ENCODE measurements at places on chromosomes 11 and 22.
A peak's percentile ranks its signal among the peaks of the same experiment; 100 is the strongest.

- no peak for DNase-seq
Measured at GRCh38 chr22:37526376-37526775, 7.2 kb upstream of the CARD10 start.

DNA sequence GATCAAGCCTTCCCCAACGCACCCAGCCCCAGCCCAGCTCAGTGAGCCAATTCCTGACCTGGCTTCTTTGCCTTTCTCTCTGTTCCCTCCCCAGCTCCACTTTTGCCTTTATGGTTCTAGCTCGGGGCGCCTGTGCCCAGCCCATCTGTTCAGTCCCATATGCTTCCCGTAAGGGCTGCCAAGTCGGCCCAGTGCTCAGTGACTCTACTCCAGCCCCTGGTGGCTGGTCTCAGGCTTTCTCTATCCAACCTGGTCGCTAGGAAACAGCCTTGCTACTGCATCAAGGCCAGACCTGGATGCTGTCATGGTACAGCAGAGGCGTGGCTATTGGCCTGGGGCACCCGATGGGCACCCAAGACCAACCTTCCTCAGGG, 178.0 kb downstream of the DSCAML1 start:
- DNase-seq: no peak

- peak; percentile 54 for DNase-seq
Measured at GRCh38 chr22:29268511-29269229, 602 bp downstream of the EWSR1 start.

DNA sequence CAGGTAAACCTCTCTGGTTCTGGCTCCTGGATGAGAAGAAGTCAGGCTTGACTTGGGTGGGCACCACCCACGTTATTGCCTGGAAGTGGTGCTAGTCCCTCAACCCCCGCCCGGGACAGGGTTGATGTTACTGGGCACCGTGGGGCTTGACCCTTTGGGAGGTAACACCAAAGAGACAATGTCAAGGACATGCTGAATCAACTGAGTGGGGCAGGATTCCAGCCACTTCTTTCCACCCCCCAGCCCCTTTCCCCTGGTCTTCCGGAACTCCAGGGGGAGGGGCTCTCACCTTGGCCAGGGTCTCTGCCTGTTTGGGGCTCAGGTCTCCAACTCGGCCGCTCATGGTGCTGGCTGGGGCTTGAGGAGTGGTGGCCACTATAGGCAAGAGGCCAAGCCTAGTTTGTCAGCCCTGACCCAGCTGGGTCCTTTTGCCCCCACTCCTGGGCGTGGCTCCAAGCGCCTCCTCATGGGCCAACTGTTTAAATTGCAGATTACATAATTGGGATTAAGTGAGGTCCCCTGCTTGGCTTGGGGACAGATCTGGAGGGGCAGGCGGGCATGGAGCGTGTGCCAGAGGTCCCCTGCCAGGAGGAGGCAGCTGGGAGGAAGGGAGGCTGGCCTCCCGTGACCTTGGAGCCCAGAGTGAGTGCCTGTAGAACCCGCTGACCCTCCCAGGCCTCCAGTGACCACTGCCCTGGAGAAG, at the start of gene SEC14L3:
SEC14L3 (minus strand) TSS at position 402 of the 703 bp plus-strand sequence; CDS start at position 343, 59 bp downstream.
- DNase-seq: no peak

- no peak for DNase-seq
Measured at GRCh38 chr11:69814411-69814810, 4.8 kb downstream of the FGF3 start.

DNA sequence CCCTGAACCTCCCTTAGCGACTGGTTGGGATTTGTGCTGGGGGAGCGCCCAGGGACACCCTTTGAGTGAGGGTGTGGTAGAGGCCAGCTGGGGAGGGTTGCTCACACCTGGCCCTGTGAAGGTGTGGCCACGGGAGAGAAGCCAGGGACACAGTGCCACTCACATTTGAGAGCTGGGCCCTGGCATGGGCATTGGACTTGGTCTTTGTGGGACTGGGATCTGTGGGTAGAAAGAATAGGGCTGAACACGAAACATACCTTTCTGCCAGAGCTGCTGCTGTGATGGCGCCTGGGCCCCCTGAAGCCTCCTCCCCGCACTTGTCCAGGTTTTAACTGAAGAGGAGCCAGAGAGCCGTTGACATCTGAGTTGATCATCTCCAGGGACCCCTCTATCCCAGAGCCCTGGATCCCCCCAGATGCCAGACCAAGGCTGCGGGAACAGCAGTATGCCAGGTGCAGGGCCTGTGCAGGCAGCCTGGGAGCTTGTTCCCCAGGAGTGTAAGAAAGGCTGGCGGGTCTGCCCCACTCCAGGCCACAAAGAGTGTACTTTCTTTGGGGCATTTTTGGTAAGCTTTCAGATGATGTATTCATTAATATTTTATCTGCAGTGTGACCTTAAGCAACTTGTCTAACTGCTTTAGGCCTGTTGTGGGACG, 284.1 kb downstream of the TBC1D22A start:
- no peak for DNase-seq

GRCh38 chr22:45949891-45950290, 27.1 kb downstream of the WNT7B start:
- DNase-seq: no peak

GRCh38 chr11:119111361-119111925, 4.3 kb downstream of the C2CD2L start:
- no peak for DNase-seq

GRCh38 chr22:21981874-21982273, 713 bp downstream of the TOP3B start:
- DNase-seq: no peak

DNA sequence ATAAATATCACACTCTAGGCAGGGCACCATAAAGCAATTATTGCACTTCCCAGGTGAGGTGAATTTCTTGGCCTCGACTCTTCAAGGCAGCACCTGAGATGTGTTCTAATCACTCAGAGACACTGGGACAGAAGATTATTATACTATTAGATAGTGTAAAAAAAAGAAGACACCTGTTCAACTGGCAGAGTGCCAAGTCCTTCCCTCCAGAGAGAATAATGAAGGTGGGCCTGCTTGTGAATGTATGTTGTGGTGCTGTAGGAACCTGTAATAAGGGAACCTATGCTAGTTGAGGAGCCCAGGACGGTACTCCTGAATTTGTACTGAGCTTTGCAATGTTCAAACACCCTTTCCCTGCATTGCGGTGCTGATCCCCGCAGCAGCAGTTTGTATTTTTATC, 107.5 kb downstream of the NXPE2 start:
- DNase-seq: no peak

DNA sequence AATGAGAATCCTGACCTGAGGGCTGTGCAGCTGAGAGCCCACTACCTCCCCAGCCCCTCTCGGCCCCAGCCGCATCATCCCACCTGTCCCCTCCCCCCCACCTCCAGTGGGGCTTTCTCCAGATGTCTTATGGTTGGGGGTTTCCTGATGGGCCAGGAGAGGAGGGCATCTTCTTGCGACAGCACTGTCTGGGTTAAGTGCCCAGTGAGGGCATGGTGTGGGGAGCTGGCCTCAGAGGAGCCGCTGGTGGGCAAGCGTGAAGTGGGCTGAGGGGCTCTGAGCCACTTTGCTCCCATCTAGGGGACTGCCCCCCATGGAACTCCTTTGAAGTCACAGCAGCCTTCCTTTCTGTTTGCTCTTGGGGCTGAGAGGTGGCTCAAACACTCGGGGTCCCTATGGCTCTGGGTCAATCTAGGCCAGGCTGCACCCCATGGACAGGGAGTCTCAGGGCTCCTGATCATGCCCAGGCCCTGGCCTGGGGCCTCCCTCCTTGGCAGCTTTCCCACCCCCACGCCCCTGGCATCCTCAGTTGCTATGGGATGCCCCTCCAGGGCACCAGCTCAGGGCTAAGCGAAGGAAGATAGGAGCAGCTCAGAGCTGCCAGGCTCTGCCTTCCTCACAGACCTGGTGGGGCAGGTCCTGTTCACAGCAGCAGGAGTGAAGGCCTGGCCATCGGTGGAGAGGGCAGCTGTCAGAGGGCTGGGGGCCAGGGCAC, 11.0 kb upstream of the MIEF1 start:
- DNase-seq: no peak

DNA sequence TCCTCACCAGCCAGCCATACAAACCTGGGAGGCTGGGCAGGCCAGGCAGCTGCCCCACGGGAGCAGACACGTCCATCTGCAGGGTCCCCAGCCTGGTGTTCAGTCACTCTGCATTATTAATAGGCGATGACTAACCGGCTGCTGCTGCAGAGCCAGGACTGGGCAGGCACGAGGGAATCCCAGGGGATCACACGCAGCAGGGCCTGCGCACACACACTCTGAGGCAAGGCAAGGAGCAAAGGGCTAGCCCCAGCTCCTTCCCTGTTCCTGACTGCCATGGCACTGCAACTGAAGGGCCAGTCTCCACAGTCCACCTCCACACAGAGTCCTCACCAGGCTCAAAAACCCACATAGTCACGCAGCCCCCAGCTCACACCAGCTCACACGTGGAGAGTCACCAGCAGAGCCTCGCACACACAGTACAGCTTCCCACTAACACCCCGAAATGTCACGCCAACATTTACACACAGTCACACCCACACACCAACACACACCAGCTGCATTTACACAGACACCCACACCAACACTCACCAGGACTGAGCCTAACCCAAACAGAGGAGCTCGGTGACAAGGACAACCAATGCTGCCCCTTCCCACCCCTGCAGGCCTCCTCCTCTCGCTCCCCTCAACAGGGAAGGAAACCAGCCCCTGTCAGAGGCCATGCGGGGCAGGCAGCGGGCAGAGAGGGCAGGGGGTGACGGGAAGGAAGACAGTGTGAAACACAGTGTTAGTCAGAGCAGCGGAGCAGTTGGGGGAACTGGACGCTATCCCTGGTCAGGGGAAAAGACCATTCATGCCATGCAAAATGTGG, 47.3 kb downstream of the NRXN2 start:
- no peak for DNase-seq

All from CD4-positive, alpha-beta T cell treated with Interleukin-17A for 1 hour (primary cell).